ENCODE measurements at places on chromosomes 7 and 10.

- no peak for DNase-seq
These were observed 56.6 kb upstream of the PTN start for GRCh38 chr7:137399827-137400823.

- DNase-seq: no peak
These were observed 1020.2 kb upstream of the C7orf33 start for GRCh38 chr7:147570390-147570789.

DNA sequence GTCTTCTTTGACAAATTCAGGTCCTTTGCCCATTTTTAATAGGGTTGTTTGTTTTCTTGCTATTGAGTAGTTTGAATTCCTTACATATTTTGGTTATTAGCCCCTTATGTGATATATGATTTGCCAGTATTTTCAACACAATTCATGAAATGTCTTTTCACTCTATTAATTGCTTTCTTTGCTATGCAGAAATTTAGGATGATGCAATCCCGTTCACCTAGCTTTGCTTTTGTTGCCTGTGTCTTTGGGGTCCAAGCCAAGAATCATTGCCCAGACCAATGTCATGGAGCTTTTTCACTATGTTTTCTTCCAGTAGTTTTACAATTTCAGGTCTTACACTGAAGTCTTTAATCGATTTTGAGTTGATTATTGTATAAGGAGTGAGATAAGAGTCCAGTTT is 154.5 kb downstream of the PAXIP1 start:
- no peak for DNase-seq

- DNase-seq: no peak
These were observed 150.4 kb downstream of the TAX1BP1 start for GRCh38 chr7:27890205-27890849.

- DNase-seq: no peak
These were observed 203.8 kb upstream of the ZMIZ1 start for GRCh38 chr10:78864761-78865537.

- DNase-seq: peak; percentile 57
These were observed 107.8 kb downstream of the RAB18 start for GRCh38 chr10:27611744-27612550.

DNA sequence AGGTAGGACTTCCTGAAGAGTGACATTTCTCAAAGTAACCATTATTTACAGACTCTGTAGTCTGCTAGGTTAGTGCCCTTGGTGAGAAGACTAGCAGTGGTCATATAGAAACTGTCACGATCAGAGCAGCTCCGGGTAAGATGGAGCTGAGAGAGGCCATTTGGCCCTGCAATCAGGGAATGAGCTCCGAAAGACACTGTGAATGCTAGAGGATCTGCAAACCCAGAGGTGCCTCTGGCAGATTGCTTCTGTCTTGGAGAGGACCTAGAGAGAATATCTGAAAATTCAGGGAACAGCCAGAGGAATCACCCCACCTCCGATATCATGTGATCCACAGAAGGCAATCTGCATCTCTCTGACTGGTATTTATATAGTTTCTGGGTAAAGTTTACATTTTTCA is 246.9 kb upstream of the KMT2E start:
- DNase-seq: no peak

DNA sequence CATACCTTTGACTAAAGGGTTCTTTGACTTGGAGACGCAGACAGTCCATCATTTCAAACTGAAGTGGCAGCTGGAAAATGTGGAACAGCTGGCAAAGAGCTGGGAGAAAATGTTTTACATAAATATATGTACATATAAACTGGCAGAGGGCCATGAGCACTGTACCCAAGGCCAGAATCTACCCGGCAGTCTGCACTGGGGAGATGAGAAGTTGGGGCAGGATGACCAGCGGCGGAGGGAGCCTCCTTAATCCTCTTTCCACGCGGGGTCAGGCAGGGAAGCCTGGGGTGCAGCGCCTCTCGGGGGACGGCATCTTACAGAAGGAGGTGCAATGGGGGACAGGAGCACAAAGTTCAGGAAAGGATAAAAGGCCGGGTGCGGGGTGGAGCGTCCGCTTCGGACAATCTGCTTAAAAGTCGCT is 1.3 kb downstream of the GLI3 start:
- peak; percentile 7 for DNase-seq

Measured in NCI-H1417 (cell line).